HCEC 1CT (cell line): ENCODE measurements at places on chromosomes 12 and 14.
A peak's percentile ranks its signal among the peaks of the same experiment; 100 is the strongest.

DNA sequence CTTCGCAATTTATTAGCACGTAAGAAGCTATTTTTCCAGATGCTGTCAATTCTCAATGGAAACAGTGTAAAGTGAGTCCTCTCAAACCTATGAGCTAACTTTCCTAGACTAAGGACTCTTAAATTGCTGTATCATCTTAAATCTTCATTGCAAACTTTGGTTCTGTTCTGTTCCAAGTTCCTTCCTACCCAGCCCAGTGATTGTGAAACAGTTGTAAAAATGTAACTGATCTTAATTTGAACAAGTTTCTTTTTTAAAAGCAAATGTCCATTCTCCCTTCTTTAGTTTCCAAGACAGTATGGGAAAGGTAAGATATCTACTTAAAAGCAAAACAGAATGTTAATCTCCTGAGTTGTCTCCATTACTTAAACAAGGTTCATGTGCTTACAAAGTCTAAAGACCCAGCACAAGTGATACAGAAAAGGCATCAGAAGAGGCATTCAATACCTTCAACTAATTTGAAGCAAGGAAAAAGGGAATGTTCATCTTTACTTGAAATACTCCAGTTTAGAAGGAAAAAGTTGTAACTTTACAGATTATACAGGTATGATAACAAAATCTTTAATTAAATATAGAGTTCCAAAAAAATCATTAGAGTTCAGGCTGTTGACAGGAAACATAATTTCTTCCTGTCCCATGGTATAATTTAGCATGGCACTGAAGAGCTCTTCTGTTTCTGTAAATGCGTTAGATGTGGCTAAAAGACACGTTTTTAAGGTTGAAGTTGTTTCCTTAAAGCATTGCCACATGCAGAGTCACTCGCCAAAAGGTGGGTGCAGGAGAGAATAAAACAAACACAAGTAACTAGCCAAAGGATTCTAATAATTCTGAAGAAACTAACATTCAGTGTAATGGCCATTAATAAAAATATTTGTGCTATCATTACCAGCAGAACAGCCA is 101.5 kb upstream of the USP15 start:
- DNase-seq, result no peak

- peak; percentile 39 for DNase-seq
These were observed 57.1 kb downstream of the VWF start for GRCh38 chr12:6067152-6067916.

GRCh38 chr14:38079886-38080285 is 127.8 kb upstream of the SSTR1 start:
- DNase-seq, result no peak

DNA sequence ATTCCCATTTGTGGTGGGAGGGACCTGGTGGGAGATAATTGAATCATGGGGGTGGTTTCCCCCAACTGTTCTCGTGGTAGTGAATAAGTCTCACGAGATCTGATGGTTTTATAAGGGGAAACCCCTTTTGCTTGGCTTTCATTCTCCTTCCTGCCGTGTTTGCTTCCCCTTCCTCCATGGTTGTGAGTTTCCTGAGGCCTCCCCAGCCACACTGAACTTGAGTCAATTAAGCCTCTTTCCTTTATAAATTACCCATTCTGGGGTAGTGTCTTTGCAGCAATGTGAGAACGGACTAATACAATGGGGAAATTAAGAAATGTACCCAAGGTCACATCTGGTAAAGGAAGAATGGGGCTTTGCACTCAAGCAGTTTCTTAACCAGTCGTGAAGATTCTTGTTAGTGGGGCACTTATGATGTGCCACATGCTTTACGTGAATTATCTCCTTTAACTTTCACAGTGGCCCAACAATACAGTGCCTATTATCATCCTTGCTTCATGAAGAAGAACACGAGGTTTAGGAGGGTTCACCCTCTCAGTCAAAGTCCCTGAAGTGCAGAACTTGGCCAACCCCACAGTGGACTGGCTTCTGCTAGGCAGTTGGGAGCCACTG is 234.3 kb downstream of the EFCAB11 start:
- DNase-seq, result no peak

GRCh38 chr12:45122768-45123380 is 72.0 kb upstream of the DBX2 start:
- DNase-seq, result peak; percentile 32

- DNase-seq, result no peak
These were observed 57.9 kb downstream of the SLC38A1 start for GRCh38 chr12:46210873-46211439.
